Activated CD4-positive, alpha-beta T cell treated with anti-CD3 and anti-CD28 coated beads, Interleukin-2, amount 50 U/mL, for 48 hours (primary cell): ENCODE measurements at places on chromosomes 3 and 15.

DNA sequence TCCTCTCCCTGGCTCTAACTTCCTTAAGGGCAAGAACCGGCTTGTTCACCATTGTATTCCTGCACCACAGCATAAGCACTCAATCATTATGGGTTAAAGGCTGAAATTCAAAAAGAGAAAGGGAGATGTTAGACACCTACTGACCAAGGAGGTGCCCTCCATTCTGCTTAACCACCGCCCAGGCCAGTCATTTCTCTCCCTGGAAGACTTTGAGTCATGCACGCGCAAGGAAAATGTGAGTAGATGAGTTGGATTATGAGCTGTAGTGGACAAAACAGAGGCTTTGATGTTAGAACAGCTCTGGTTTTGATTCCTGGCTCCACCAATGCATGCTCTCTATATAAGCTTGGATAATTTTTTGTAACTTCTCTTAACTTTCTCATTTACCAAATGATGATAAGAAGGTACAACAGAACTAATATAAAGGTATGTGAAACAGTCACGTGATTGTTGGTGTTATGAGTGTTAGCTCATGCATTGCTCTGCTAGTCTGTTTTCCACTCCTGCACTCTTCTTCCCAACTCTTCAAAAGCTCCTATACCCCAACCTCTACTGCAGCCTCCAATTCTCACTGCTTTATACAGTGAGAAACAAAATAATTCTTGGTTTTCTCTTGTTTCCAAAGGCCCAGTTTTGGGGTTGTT is 148.4 kb upstream of the ATP11B start:
- DNase-seq, result peak; percentile 40

DNA sequence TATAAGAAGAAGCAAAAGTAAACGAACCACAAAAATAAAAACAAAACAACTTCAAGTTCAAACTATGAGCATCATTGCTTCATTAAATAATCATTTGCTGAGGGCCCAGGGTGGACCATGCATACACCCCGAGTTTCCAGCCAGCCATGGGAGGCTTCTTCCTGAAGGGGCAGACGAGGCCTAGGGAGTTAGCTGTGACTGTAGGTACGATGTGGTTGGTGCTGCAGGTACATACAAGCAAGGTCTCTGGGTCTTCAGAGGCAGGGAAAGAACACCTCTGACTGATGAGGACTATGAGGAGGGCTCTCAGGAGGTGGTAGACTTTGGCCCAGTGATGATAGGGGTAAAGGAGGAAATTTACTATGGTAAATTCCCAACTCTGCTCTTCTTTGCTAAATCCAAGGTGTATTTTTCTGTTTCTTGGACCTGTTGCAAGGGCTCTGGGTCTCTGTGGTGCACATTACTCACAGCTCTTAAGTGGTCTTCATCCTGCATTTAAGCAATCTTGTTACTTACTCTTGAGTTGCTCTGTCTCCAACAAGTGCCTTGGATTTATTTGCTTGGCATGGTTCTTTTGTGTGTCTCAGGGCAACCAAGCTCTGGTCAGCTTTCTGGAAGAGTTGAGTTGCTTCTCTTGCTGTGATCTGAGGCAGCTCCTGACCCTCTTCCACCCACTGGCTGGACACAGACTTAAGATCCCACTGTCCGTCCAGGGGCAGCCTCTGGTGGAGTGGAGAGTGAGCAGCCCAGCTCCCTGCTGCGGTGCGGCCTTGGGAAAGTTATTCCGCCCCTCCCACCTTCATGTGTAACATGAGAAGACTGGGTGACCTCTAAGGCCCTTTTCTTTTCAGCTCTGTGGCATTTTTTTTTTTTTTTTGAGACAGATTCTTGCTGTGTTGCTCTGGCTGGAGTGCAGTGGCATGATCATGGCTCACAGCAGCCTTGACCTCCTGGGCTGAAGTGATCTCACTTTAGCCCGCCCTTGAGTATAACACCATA is 56.1 kb upstream of the KIF23 start:
- DNase-seq, result no peak

DNA sequence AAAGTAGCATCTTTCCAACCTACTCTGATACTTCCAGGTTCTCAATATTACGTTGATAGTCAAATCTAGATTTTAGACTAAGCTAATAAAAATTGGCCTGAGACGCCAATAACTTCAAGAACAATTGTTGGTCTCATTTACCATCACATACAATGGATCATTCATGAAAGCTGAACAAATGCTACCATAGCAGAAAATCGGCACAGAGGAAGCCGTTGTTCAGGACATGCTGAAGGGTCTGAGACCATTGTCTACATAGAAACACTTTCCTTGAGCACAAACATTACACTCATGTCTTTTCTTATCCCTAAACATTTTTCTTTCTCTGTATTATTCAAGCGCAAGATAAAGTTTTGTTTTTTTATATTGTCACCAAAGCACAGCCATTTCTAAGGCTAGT is 37.2 kb upstream of the FHIT start:
- no peak for DNase-seq

- no peak for DNase-seq
Observed at GRCh38 chr3:190018460-190018859, 102.2 kb downstream of the P3H2 start.

DNA sequence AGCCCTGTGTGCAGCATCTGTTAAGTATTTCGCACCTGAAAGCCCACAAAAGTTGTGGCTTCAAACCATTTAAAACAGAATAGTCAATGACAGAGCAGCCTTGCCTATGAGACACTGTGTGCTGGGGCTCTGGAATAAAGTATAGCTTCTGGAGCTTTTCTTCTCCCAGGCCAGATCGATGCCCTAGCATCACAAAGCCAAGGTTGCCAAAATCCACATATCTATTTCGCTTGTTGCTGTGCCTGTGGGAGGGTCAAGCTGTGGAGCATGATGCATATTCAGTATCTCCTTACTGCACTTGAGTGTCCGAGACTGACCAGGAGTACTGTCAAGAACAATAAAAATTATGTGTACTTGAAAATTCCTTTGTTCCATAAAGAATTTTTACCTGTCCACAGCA is 7.6 kb downstream of the PLOD2 start:
- DNase-seq, result no peak

DNA sequence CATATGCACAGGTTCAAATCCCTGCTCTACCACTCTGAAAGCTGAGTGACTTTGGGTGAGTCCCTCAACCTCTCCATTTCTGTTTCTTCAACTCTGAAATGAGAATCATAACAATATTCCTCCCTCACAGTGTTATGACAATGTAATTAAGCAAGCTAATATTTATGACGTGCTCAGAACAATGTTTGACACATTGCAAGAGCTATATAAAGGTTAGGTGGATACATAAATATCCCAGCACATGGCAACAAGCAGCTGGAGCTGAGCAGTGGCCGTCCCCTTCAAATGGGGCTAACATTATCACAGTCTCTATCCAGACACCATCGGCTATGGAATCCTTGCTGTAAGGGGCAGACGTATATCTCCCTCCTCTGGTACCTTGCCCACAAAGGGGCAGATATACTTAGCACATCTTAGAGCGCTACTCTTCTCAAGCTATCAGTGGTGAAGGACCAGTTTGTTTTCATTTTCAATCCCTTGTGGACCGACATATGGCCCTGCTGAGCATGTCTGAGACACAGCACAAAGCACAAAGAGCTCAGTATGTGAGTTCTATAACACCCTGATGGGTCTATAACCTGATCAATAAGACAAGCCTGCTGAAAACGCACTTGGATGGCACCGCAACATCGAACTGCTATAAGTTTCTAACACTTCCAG is 80.9 kb downstream of the PRICKLE2 start:
- DNase-seq, result no peak

DNA sequence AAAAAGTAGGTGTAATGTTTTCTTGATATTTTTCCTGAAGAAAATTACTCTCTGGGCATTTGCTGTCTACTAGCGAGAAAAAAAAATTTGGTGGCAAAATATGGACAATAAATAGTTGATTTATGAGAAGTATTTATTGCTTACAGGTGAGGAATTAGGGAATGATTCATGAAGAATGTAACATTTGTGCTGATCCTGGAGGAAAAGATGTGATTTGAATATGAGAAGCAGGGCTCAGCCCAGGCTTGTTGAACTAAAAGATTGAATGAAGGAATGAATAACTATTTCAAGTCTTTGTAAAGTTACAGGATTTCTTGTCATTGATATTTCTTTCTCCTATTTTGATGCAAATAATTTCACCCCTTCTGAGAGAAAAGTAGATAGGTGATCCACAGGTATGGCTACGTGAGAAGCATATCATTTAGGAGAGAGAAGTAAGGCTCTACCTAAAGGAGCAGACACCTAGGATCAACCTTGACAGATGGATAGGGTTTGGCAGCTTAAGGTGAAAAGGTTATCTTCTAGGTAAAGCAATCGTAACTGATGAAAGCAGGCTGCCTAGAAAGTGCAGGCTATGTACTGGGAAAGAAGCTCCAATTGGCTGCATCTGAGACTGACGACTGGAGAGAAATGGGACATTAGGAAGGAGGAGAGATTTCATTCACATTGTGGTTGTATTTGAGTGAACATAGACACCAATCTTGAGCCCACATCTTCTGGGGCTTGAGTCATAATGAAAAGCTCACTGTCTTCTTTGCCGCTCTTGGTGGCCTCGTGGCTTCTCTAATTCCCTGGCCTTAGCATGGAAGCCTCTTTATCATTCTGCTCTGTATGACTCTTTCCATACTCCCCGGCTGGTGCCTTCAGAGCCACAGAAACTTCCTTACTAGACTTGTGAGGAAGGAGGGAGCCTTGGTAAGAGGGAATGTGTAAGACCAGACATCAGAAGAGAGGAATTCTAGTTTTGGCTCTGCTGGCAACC is 106.5 kb downstream of the P3H2 start:
- no peak for DNase-seq

DNA sequence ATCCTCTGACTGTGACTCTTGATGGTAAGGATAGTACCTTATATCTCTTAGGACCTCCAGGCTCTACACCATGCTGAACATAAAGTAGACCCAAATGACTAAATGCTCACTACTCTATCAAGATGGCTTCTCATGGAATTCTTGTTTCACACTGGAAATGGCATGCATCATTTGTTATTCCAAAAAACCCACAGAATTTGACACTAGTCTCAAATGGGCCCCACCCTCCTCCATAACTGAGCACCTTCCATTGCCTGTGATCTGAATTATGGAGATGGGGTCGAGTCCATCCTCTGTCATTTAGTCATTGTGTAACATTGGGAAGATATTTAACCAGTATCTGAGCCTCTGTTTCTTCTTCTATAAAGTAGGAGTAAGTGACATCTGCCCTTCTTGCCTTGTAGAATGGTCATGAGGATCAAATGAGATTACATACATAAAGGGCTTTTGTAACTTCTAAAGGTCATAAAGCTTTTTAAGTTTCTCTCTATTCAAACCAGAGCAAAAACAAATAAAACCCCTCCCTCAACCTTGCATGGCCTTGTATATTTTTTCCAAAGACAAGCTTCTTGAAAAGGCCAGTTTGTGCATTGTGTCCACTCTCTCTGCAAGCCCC is 57.0 kb upstream of the PTX3 start:
- no peak for DNase-seq

- no peak for DNase-seq
Observed at GRCh38 chr3:24598695-24599470, 104.2 kb upstream of the THRB start.

GRCh38 chr3:59143447-59143846 is 93.6 kb upstream of the CFAP20DC start:
- no peak for DNase-seq

- DNase-seq, result no peak
Observed at GRCh38 chr15:33019354-33019981, 175.0 kb downstream of the FMN1 start.

DNA sequence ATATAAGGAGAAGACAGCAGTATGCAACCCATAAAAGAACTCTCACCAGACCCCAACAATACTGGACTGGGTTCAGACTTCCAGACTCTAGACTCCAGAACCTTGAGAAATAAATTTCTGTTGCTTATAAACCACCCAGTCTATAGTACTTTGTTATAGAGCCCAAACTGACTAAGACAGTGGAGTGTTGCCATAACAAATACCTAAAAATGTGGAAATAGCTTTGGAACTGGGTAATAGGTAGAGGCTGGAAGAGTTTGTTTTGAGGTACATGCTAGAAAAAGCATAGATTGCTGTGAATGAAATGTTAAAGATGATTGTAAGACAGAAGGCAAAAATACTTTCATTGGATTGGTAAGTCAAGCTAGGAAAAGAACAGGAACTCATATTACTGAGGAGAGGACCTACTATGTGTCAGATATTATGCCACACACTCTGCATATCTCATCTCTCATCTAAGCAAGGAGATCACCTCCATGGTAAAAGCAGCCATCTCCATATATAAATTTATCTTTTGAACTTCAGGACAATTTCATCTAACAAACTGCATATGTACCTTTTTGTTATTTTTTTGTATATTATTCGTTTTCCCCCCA is 67.4 kb upstream of the FNDC3B start:
- no peak for DNase-seq

DNA sequence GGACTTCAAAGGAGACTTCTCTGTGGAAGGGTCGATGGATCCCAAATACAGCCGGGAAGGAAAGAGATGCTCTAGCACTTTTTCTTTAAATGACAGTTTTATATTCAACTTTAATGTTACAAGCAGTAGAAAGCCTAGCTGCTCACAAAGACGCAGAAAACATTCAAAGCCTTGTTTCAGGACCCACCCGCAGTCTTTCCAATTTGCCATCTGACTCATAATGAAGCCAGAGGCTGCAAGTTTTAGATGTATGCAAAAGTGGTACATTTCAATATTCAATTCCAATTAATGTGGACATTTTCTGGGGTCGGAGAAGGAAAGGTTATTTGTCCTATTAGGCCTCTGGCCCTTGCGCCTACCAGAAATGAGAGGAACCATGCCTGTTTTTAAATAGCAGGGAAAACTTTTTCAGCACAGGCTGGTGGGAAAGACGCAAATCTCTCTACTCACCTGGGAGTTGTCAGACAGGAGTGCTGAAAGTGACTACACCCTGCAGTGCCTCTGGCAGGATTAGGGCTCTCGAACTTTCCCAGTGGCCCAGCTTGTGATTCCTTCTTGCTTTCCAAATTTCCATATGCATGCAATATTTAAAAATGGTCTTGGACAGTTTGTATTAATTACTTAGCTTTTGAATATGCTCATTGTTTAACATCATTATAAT is 117.4 kb upstream of the MBNL1 start:
- DNase-seq, result no peak

GRCh38 chr15:80787316-80787715 is 8.1 kb downstream of the CEMIP start:
- DNase-seq, result no peak

DNA sequence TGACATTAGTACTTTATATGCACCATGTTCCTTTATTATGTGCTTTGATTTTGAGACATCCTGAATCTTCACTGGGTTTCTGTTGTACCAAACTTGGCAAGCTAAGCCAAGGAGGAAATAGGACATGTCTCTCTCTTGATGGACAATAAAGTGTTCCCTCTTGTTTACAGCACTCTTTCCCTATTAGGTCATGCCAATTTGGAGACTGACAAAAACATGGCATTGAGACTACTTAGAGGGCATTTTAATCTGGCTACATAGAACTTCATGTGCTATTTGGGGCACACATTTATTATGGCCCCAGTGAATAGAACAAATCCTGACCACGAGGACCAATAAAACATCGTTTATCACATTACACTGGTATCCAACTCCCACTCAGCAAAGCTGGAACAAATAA is 85.3 kb upstream of the TNFSF10 start:
- DNase-seq, result no peak
